Common myeloid progenitor, CD34-positive (primary cell): ENCODE measurements at places on chromosomes 4 and X.

DNA sequence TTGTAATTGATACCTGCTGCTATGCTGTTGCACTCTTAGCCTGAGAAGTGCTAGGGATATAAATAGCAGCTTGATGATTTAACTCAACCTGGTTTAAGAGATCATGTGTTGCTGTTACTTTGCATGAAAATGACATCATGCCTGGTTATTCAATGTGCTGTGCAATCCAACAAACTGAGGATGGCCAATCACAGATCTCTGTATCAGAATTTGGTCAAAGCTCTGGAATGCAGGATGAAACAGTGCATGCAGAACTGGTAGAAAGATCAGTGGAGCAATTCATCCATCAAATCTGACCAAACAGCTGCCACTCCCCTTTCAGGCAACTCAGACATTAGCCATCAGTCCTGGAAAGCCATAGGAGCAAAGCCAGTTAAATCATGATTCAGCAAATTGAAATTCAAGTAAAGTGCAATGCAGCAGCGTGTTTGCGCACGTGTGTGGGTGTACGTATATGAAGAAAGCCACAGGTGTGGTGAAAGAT is 160.3 kb upstream of the RASGEF1B start:
- no peak for DNase-seq

DNA sequence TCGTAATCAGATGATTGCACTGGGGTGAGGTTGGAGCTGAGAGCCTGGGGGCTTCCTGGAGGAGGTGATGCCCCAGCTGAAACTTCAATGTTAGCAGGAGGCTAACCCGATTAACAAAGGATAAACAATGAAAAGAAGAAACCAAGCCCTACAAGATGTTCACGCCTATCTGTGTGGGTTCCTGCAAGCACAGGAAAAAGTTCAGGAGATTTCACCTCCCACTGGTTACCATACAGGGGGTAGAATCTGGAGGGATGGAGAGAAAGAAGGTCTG is 27.5 kb downstream of the JAKMIP1 start:
- DNase-seq, result no peak

DNA sequence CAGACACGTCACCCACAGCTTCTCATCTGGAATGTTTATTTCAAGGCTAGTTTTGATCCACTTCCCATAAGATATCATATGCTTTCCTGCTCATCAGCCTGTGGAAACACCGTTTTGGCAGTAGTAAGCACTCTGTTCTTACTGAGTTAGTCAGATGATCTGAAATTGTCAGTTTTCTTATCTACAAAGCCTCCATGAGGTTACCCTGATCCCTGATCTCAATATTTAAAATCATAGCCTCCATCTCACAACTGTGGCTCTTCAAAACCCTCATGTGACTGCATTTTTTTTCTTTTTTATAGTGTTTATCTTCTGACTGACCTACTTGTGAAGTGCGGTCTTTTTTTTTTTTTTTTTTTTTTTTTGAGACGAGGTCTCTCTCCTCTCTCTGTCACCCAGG is 22.7 kb downstream of the BST1 start:
- no peak for DNase-seq

- DNase-seq, result no peak
Observed at GRCh38 chrX:24125028-24125612, 24.4 kb upstream of the ZFX start.

- DNase-seq, result no peak
Observed at GRCh38 chrX:2691543-2692220, 587 bp downstream of the CD99 start.

DNA sequence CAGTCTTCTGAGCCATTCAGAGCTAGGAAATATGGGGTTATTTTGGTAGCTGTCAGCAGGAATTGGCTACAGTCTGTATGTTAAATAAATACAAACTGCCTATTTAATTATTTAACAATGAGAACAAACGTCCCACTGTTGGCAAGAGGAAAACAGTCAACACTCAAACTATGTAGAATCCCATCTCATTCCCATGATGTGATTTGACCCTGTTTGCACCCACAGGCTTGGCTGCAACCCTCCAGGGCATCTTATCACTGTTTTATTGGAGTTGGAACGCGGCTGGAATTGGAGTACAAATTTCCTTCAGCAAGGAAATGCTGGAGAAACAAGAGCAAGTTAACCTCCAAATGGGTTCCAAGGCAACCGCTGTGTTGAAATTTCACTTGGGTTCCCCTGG is 124.0 kb downstream of the KIT start:
- DNase-seq, result no peak

DNA sequence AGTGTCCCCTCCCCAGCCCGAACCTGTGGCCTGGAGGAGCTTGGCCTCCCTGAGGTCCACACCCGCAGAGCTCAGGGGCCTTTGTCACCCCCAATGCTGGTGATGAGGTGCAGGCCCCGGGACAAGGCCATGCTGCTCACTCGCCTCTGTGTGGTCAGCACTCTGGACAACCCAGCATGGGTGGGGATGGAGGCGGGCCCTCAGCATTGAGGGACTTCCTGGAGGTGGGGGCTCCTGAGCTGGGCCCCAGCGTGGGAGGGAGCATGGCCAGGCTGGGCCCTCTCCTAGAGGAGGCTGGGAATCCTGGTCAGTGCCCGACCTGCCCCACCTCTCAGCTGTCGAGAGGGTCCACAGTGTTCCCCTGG is 30.6 kb downstream of the TACC3 start:
- DNase-seq, result no peak

- no peak for DNase-seq
Observed at GRCh38 chr4:60432911-60433310, 767.2 kb upstream of the ADGRL3 start.

- DNase-seq, result no peak
Observed at GRCh38 chr4:22978656-22979055, 285.9 kb downstream of the GBA3 start.

- no peak for DNase-seq
Observed at GRCh38 chrX:117010243-117010642, 547.5 kb upstream of the CT83 start.

DNA sequence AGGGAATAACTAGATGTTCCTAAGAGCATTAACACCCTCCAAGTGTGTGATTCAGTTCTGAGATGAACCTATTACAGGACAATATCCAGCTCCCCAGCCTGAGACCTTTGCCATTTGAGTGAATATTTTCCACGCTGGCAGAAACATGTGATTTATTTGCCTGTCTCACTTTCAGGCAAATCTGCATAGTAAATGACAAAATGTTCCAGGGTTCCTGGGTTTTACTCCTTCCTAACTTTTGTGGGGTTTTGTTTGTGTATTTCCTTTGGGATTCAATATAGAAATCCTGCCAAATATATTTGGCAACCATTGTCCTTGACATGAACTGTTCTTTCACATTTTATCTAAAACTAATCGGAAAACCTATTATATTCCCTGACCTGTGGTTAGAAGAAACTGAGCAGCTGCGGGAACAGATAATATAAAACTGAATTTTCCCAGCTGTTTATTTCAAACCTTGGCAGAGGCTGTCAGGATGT is 12.5 kb downstream of the F8 start:
- no peak for DNase-seq

DNA sequence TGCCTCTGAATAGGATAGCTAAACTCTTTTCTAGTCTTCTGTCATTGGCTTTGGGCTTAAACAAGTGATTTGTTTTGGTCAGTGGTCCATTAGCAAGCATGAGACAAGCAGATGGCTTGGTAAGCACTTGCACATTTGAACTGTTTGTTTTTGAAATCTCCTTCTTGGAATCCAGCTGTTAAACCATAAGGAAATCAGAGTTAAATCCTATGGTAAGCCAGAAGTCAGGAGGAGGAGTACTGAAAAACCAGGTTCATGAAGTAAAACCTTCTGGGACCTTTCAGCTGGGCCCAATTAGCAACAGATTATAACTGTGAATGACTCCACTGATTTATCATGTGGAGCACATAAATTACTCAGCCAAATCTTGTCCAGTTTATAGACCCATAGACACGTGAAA is 1042.5 kb upstream of the PABPC4L start:
- DNase-seq, result no peak

- DNase-seq, result no peak
Observed at GRCh38 chrX:42127563-42127962, 204.2 kb upstream of the CASK start.

DNA sequence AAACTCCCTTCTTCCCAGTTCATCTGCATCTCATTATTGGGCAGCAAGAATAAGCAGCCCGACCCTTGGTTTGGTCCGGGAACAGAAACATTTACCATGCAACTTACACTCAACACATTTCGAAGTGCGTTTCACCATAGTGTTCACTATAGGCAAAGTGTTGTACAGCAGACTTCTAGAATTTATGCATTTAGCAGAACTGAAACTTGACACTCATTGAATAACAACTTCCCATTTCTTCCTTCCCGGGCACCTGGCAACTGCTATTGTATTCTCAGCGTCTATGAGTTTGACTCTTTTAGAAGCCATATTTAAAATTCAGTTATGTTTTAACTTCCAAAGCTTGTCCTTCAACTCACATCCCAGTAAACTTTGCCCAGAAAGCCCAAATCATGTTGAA is 840.6 kb downstream of the NLGN4X start:
- DNase-seq, result no peak

DNA sequence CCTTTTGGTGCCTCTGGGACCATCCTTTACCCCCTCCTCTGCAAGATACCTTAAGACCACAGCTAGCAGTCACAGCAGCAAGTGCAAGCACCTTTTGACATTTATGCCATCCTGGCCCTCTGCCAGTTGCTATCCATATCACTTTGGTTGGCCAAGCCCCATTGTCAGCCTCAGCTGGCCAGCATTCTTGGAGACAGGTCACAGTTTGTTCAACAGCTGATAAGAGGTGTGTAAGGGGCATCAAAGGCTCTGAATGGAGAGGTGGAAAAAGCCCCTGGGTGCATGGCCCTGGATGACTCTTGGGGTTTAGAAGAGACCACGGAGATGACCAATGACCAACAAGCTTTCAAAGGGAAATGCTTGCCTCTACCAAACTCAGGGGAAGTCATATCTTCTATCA is 133.6 kb upstream of the MAMLD1 start:
- DNase-seq, result no peak

DNA sequence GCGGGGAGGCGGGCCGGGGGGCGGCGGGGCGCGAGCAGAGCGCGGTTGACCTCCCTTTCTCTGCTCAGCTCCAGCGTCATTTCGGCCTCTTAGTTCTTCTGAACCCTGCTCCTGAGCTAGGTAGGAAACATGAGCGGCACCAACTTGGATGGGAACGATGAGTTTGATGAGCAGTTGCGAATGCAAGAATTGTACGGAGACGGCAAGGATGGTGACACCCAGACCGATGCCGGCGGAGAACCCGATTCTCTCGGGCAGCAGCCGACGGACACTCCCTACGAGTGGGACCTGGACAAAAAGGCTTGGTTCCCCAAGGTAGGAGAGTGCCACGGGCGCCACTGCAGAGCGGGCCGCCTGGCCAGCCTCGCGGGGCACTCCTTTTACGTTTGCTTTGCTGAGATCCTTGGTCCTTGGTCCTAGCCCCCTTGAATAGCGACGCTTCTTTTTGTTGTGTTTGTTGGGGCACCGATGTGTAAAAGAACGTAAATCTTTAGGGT is at the start of gene HTATSF1:
Gene HTATSF1 (plus strand): TSS at position 37 of the 497 bp plus-strand sequence. CDS start 93 bp downstream, at position 130.
- DNase-seq, result no peak

DNA sequence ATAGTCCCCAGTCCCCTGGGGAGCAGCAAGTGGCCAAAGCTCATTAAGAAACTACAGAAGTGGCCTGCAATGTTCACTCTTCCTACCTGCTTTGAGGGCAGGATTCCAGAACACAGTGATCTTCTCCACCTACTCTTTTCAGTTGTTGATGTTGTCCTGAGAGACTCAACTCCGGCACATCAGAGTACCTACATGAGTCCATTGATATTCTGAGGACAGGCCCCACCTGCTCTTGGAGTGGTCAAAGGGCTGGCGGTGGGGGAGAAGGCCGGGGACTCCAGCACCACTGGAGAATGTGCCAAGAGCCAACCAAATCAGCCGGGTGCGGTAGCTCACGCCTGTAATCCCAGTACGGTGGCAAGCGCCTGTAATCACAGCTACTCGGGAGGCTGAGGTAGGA is 29.8 kb upstream of the DDX3X start:
- no peak for DNase-seq

DNA sequence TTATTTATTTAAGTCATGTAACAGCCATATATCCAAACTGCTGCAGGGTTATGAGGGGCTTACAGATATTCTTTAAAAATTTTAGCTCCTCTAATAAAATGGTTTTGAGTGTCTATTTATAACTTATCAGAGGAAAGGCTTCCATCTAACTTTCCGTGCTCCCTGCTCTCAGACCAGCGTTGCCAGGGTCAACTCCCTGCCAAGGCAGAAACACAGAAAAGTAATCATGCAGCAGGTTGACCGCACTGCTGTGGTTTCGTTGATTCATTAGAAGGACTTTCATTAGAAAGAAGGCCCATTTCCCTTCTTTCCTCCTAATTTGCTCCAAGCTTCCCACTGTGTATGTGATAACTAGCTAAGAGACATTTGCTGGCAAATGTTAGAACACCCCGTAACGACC is 33.9 kb downstream of the BCLAF3 start:
- no peak for DNase-seq

DNA sequence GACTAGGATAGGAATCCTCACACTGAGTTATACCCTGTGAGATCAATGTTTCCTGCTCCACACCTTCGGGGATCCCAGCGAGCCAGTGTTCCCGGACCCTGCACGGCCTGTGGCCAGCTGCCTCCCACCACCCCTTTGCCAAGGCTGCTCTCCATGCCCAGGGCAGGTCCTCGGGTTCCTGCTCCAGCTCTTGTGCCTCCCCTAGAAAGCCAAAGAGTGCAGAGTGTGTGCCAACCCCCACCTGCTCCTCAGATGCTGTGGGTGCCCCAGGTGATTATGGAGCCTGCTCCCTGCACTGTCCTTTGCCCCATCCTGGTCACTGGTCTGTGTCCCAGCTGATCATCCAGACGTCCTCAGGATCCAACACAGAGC is 246.4 kb downstream of the AFAP1 start:
- DNase-seq, result no peak

GRCh38 chr4:123813901-123814300 is 417.3 kb downstream of the SPRY1 start:
- DNase-seq, result no peak

DNA sequence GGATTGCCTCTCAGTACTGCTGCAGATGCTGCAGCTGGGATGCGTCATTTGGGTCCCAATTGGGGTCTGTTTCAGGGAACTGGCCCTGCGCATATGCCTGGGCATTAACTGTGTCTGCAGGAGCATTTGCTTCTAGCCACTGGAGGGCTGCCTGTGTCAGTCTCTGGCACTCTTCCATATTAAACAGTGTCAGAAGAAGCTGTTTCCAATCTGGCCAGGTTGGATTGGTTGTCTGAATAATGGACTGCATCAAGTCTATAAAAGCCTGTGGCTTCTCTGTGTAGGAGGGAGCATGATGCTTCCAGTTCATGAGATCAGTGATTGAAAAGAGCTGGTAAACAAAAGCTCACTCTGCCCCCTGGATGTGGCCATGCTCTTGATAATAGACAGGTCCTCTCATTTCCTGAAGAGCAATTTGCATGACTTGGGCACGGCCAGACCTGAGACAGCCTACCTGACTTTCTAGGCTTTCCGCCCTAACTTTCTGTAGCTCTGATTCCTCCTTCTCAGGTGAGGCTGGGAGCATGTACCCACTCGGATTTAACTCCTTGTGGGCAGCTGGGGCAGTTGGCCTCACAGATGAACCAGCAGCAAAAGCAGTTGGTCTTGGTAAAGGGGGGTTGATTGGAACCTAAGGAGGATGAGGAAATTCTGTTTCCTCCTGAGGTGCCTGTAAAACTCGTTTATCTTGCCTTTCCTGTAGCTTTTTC is 29.2 kb downstream of the SULT1E1 start:
- no peak for DNase-seq

- DNase-seq, result no peak
Observed at GRCh38 chrX:47316276-47317025, 53.9 kb upstream of the ZNF157 start.

- no peak for DNase-seq
Observed at GRCh38 chr4:104616401-104616820, 121.7 kb upstream of the CXXC4 start.

GRCh38 chr4:180617196-180617595 is 1626.0 kb upstream of the TENM3 start:
- DNase-seq, result no peak
